Hepatocyte (in vitro differentiated cells): ENCODE measurements at places on chromosomes 4 and X.

DNA sequence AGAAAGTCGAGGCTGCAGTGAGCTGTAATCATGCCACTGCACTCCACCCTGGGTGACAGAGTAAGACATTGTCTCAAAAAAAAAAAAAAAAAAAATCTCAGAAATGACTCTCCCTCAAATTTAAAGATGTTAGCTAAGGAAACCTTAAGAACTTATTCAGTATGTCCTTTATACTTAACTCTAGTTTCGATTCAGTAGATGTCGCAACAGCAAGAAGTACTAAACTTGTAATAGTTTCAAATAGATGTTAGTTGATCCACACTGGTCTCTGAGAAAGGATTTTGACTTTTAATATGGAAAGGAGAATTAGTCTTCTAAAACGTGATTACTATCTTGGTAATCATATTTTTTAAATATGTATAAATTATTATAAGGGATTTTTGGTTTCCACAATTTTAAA is 29.6 kb downstream of the NKX3-2 start:
- no peak for DNase-seq

DNA sequence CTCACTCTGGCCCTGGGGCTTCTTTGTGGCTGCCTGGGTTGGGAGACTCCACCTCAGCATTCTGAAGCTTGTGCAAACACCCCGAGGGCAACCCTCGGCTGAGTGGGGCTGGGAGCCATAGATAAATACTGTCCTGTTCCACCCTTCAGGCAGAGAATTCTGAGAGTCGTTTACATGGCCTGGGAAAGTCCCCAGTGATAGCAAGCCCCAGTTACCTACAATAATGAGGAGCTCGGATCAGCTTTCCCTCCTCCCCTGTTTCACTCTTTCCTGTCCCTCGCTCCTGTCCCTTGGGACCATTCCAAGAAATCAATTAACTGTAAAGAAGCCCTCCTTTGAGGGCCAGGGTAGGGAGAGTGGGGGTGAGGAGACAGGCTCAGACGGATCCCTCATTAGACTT is 31.6 kb upstream of the DDX3X start:
- DNase-seq: no peak

DNA sequence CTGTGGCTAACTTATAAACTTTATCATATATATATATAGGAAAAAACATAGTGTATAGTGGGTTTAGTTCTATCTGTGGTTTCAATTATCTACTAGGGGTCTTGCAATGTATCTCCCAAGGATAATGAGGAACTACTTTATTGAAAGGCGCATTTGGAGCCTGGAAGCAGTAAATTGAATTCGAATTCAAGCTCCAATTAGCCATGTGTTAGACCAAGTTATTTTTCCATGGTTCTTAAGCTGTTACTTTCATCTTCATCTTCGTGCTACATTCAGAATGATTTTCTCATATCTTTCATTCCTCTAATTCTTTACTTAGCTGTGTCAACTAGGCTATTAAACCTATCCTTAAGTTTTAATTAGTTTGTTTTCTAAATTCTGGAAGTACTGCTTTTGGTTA is 27.2 kb upstream of the MANBA start:
- no peak for DNase-seq

- no peak for DNase-seq
Measured at GRCh38 chr4:127525608-127526007, 107.1 kb upstream of the INTU start.

DNA sequence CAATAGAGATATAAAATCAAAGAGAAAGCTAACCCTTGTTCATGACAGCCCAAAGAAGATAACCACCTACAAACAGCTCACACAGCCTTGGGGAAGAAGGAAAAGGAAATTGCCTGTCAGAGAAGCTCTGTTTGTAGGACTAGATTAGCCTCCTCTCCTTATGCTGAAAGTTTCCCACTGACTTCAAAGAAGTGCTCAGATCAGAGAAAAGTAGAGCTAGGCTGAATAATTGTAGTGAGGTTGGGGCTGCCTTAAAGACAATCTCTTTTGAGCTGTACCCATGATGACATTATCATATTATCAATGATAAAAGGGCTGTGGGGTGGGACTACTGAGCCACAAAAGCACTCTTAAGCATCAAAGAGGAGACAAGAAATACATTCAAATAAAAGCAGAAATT is 223.0 kb upstream of the GALNT7 start:
- DNase-seq: no peak

DNA sequence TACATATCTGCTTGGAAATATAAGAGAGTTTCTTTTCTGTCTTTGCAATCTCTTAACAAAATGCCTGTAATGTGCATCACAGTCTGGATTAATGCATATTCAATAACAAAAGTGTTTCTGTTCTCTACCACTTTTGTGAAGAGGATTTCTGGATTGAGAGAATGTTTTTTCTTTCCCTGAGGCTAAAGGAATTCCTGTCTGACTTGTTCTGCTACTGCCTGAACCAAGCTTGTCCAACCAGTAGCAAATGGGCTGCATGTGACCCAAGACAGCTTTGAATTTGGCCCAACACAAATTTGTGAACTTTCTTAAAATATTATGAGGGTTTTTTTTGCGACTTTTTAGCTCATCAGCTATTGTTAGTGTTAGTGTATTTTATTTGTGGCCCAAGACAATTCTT is 1133.9 kb downstream of the SH3BGRL start:
- no peak for DNase-seq

DNA sequence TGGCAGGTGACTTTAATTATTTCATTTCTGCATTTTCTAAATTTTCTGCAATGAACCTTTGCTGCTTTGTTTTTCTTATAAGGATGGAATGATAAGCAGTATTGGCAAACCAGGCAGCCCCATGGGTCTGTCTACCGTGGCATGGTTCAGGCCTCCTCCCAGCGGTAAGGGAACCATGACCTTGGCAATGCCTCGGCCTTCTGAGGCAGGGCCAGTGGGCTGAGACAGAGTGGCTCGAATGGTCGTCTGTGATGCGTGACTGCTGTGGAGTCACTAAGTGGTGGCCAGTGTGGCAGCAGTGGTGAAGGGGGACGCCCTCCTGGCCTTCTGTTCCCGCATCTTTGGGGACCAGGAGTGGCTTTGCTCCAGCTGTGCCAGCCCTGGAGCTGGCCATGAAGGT is 43.6 kb upstream of the GRPEL1 start:
- no peak for DNase-seq

DNA sequence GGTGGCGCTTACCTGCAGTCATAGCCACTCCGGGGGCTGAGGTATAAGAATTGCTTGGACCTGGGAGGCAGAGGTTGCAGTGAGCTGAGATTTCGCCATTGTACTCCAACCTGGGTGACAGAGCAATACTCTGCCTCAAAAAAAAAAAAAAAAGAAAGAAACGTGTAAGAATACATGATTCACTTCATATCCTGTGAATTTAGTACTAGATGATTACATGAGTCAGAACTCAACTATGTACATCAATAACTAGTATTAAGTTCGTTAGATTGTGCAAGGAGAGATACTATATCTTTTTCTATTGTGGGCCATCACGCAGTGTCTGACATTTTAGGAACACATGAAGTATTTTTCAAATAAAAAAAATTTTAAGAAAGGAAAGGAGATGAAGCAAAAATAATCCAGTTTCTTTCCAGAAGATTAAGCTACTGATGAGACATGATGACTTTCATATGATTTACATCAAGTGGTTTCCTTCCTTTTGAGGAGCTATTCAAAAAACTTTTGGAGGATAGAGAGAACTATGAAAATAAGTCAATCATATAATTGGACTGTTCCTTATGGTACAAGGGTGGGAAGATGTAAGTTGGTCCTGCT is 64.7 kb upstream of the EXOC1L start:
- DNase-seq: no peak

DNA sequence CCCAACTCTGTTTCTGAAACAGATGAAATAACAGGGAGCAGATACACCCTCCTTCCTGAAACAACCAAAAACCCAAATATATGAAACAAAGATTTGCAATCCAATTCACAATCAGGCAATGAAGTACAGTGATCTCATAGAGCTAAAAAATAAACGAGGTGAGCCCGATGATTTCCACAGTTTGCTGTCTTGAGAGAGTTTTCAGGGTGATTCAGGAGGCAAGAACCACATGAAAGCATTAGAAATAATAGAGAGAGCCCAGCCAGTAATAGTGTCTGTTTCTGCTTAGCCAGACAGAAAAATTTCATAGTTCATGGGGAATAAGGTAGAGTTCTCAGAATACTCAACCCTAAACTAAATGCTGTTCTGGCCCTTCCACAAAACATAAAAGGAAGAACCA is 296.2 kb downstream of the PDHA2 start:
- DNase-seq: no peak

- no peak for DNase-seq
Measured at GRCh38 chrX:109374262-109374960, 107.5 kb downstream of the GUCY2F start.

GRCh38 chr4:99783940-99784339 is 32.7 kb upstream of the DAPP1 start:
- no peak for DNase-seq

- DNase-seq: peak; percentile 35
Measured at GRCh38 chr4:37758226-37758625, 68.3 kb upstream of the PGM2 start.

- no peak for DNase-seq
Measured at GRCh38 chr4:97593248-97593647, 550.0 kb downstream of the STPG2 start.

GRCh38 chr4:52425751-52426326 is 233.3 kb downstream of the USP46 start:
- DNase-seq: no peak

- DNase-seq: no peak
Measured at GRCh38 chr4:165967486-165967885, 94.4 kb downstream of the TLL1 start.

DNA sequence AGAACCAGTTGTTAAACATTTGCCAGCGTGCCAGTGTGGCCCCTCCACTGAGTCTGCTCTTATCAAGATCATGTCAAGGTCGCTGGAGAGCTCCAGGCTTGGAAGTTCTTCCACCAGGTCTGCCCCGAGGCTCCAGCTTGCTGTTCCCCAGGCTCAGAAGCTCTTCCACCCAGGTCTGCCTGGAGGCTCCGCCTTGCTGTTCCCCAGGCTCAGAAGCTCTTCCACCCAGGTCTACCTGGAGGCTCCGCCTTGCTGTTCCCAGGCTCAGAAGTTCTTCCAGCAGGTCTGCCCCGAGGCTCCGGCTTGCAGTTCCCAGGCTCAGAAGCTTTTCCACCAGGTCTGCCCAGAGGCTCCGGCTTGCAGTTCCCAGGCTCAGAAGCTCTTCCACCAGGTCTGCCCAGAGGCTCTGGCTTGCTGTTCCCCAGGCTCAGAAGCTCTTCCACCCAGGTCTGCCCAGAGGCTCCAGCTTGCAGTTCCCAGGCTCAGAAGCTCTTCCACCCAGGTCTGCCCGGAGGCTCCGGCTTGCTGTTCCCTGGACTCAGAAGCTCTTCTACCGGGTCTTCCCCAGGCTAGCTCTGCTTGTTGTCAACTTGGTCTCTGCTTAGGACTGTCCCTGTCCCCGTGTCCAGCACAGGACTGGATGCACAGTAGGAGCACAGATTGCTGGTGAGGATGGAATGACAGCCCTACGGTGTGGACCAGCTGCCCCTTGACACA is 54.4 kb downstream of the HMX1 start:
- no peak for DNase-seq

DNA sequence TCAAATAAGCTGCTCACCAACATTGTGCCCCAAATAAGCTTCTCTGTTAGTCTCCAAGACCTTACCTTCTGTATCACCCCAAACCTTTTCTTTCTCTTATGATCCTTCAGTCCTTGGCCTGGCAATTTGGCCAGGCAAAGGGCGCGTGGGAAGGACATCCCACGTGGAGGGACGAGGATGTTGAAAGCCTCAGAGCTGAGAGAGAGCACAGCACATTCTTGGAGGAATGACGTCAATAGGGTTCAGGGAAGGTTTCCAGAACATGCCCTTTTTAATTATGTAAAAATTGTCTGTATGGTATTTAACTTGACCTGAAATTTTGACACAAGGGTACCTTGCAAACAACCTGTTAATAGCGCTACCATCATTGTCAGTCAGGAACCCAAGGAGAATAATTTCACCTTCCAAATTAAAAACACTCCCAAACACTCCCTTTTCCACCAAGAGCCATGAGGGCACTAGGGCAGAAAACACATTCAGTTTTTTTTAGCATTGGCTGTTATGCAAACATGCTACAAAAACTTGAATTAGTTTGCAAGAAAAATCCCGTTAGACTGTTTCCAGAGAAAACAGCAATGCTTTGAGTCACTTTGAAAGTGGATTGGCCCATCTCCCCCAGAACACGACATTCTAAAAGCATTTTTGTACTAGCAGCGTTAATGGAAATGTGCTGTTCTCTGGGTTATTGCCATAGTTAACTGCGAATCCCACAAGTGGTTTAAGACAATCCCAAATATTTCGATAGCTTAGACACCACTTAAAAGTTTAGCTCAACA is 183.2 kb upstream of the PUDP start:
- DNase-seq: no peak

DNA sequence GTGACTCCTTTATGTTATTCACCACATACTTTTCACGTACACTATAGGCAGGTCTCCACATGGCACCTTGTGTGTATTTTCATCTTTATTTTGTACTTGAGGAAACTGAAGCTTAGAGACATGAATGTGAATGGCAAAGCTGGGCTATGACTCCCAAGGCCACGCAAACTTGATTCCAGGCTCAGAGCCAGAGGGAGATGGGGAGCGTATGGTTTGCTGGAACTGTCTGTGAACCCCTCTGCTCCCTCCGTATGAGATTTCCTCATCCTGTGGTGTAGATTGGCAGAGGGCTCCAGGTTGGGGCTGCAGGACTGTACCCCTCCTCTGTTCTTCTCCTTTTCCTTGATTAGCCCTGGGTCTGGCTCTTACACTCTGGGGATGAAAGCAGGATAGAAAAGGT is 16.1 kb upstream of the STARD8 start:
- no peak for DNase-seq

DNA sequence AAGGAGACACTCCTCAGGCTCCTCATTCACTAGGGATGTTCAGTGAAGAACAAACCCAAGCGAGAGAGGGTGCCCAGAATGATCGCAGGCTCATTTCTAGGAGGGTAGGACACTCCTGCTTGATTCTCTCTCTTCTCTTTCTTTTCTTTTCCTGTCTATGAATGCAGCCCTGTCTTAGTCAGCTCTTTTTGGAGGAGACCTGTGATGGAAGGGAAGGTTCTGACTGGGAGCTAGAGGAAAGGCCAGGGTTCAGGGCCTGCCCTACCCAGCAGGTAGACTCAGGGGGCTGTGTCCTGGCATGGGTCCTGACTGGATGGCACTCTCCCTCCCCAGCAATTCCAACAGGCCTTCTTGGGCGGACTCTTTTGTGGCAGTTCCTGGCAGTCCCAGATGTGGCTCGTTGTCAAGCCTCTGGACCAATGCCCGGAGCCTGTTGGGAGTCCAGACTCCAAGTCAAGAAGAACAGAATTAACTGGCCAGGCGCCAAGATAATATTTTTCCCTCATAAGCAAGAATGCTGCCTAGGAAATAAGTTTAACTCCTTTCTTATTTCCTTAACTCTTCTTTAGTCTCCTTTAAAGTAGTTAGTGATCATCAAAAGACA is 139.4 kb upstream of the SCML1 start:
- peak; percentile 35 for DNase-seq

DNA sequence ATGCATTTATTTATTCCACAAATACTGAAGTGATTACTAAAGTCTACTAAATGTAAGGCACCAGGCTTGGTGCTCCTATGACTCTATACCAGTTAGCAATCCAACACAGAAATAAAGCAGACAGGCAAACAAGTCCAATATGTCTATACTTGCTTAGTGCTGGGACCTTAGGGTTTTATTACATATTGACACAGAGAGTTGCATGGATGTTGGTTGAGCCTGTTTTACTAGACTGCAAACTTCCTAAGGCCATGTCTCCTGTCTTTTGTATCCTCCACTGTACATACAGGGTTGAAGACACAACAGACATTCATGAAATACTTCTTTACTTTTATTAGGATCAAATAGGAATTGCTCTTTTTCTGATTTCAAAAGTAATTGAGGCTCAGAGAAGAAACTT is 69.0 kb downstream of the LNX1 start:
- no peak for DNase-seq
